ENCODE measurements at places on chromosomes 16 and 17.

- no peak for DNase-seq
These were observed 113.2 kb downstream of the CDYL2 start for GRCh38 chr16:80691111-80691741.

DNA sequence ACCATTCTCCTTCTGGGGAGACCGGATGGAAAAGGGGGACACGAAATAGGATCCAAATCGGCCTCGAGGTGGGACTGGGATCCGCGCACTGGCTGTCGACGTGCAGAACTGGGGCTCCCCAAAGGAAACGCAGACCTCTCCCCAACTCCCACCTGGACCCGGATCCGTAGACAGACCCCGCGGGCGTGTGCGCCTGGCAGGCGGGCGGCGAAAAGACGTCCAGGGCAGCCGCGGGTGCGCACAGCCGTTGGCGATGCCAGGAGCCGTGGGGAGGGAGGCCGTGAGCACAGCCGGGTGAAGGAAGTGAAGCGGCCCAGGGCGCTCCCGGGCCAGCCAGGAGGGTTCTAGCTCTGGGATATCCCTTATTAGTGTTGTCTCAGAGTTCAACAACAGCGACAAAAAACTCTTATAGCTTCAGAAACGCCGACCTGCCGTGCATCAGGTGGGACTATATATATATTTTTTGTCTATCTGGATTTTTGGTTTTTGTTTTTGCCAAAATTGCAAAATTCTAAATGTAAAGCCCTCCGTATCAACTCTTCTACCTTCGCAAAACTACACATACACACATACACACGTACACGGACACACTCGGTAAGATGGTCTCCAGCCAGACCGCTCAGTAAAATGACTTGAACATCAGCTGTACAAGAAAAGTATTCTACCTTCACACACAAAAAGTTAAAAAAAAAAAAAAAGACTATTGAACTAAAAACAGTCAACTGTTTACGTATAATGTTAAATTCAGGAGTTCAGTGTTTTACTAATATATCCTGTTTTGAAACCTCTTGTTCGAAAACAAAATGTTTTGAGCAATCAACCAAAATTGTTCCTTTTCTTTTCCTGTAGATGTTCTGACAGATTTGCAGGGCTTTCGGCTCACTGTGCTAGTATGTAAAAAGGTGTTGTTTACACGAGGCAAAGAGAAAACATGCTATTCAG is 5.2 kb upstream of the AATF start:
- no peak for DNase-seq

DNA sequence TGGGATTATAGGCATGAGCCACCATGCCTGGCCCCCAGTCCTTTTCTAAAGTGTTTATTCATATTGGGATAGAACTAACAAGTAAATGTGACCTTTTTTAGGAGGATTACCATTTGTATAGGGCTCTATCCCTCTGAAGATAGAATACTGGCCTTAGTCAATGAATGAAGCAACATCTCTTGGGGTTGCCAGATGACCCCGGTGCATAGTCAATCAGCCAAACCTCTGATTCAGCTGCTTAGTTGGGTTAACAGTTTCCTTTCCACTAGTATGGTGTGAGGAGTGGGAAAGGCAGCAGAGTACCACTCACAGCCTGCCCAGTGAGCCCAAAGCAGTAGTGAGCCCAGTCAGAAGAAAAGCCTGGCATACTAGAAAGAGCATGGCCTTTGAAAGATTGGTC is 94.6 kb upstream of the TBX2 start:
- no peak for DNase-seq

DNA sequence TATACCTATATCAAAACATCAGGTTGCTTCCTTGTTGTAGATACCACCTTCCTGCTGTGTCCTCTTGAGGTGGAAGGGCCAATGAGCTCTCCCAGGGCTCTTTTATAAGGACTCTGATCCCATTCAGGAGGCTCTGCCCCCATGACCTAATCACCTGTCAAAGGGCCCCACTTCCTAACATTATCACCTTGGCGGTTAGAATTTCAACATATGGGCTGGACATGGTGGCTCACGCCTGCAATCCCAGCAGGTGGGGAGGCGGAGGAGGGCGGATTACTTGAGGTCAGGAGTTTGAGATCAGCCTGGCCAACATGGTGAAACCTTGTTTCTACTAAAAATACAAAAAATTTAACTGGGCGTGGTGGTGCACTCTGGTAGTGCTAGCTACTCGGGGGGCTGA is 86.4 kb downstream of the HAPSTR1 start:
- no peak for DNase-seq

DNA sequence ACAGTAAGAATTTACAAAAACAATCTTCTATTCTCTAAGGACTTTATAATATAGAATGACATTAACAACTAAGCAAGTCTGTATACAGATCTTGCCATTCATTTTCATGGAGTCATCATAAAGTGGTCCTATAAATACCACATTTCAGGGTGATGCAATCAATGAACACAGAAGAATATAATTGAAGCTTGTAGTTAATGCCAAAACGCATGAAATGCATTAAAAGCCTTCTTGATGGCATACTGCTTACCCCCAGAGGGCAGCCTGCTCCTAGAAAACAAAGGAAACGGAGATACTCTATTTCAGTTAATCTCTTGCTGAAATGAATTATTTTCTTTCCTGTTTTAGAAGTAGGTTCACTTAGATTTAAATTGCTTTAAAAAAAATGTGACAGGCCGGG is 45.2 kb upstream of the STAC2 start:
- no peak for DNase-seq

GRCh38 chr16:66278111-66278531 is 88.4 kb upstream of the CDH5 start:
- DNase-seq, result no peak

DNA sequence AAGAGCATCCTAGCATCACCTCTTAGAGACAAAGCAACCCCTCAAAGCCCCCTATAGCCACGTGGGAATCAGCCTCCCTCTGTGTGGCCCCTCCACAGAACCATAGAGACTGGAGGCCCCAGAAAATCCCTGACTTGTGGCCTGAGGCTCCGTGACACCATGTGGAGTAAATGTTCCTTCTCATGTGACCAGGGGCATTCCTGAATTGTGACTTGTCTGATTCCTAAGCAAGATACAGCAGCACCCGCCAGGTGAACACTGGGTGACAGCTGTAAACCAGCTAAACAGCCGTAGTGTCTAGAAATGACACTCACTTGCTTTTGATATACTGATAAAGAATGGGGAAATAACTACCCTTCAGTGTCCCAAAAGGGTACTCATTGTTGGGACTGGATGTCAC is 79.0 kb downstream of the DYNLRB2 start:
- no peak for DNase-seq

DNA sequence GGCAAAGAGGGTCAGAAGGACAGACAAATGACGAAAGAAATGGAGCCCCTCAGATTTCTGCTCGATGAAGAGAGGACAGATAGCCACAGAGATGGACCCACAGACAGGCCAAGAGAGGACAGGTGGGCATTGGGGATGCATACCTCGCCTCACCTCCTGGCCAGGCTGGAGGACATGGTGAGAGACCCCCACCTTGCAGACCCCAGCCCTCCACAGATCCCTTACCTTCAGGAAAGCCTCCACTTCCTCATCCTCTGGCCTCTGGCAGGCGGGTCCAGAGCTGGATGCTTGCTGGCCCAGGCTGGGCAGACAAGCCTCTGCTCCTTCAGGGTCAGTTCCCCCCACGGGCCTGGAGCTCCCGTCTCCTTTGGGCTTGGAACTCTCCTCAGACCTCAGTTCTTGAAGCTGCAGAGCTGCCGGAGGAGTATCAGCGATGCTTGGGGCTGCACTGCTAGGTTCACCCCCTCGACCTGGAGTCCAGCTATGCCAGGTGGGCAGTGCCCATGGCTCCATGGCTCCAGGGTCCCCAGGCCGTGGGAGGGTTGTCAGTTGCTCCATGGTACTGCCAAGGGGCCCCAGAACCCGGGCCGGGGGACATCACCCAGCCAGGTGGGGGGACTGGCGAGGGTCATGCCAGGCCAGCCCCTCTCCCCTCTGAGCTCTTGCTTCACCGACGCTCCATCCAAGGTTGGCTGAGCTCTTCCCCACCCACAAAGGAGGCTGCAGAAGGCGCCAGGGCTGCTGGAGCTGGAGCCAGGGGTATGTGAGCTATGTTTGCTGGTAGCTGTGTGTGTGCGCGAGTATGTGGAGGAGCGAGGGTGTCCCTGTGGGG is 1.0 kb downstream of the TSPOAP1 start:
- DNase-seq, result no peak

DNA sequence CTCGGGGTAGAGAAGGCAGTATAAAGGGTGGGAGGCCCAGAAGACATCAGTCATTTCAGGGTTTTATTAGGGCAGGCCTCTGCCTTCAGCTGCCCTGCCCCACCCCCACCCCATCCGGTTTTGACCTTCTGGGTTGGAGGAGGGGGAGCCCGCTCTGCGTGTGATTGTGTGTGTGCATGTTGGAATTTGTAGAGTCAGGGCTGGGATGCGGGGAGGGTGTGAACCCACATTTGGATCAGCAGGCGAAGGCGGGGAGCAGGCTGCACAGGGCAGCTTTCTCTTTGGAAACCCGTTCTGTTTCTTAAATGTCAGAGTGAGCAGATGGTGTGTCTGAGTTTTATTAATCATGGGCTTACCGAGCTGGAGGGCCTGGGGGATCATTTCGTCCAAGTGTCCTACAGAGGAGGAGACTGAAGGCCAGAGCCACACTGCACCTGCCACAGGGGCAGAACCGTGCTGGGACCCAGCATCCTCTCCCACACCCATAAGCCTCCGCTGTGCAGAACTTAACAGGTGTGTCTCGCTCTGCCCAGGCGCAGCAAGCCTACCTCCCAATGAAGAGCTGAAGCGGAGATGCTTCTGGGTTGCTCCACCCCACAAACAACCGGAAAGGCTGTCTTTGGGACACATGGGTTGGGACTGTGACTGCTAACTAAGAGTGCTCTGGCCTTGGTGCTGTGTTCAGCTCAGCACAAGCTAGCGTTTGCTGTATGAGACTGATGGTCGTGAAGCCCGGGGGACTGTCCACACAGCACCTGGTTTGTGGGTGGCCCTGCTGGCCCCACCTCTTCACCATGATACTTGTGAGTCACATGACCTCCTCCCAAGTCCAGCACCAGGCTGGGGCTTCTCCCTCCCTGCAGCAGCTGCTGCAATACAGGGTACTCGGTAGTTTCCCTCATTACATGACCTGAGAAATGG is 70.9 kb upstream of the GSE1 start:
- DNase-seq, result peak; percentile 22

DNA sequence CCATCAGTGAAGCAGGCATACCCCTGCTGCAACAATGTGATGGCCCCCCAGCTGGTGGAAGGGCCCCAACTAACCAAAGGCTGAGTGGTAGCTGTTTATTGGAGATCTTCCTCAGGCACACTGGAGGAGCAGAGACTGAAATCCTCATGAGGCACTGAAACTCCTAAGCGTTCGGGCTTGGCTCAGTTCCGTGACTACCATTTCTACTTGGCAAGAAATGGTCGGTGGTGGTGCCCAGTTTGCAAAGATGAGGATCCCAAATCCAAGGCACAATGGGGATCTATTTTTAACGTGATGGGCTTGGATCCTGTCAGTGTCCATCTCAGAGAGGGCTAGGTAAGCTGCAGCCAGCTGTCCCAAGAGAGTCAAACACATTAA is 82.8 kb downstream of the TNFRSF13B start:
- DNase-seq, result no peak

All from cerebellar nuclear complex (tissue), 1 donor.